ENCODE measurements at places on chromosomes 2 and 18.

GRCh38 chr2:96116879-96117533 lies 635 bp upstream of the ADRA2B start:
- peak; percentile 72 for DNase-seq

DNA sequence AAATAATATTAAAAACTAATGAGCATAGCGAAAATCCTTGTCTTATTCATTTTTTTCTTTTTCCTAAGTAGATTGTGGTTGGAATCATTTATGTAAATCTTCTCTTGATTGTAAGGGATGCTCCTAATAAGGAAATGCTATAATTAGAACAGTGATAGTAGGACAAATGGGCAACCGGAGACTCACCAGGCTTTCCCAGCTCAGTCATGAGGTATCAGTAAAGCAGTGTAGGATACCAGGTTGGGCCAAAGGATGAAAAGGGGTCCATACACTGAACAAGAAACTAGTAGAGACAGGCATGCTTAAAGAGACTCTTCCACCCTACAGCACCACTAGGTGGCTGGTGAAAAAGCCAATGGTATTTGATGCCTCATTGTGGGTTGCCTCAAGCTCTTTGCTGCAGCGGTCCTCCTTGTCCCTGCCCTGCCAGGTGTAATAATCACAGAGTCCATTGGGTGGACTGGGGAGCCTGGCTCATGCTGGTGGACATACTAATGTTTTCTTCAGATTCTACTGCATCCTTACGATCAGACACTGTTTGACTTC lies 71.4 kb upstream of the FAM98A start:
- DNase-seq: peak; percentile 9

DNA sequence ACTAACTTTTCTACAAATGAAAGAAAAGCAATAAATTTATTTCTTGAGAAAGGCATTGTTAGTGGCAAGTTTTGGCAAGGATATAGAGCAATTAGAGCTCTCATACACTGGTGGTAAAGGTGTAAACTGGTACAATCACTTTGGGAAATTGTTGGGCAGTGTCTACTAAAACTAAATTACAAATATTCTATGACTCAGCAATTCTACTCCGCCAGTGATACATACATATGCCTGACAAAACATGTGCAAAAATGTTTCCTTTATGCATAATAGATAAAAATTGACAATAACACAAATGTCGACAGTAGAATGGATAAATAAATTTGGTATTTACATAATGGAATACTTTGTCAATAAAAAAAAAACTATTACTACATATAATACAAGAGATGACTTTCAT lies 96.3 kb upstream of the SATB2 start:
- no peak for DNase-seq

- no peak for DNase-seq
These were observed 102.6 kb downstream of the DGKD start for GRCh38 chr2:233456934-233457333.

DNA sequence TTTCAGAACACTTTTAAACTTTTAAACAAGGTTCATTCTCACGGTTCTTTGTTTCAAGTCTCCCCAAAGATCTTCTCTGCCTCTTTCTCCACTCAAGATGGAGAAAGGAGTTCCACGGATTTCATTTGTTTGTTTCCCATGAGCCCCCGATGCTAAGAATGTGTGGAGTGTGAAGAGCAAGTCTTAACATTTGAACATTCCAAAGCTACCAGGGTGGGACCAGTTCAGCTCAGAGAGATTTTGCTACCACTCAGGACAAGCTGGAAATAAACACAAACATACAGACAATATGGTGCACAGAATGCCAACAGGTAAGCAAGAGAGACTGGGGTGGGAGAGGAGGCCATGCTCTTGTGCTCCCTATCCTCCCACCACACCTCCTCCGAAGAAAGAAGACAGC lies 56.7 kb downstream of the SPRED2 start:
- DNase-seq: no peak

- no peak for DNase-seq
These were observed 185.8 kb downstream of the DOK6 start for GRCh38 chr18:69586537-69586936.

GRCh38 chr2:58501371-58502160 lies 260.4 kb upstream of the FANCL start:
- no peak for DNase-seq

DNA sequence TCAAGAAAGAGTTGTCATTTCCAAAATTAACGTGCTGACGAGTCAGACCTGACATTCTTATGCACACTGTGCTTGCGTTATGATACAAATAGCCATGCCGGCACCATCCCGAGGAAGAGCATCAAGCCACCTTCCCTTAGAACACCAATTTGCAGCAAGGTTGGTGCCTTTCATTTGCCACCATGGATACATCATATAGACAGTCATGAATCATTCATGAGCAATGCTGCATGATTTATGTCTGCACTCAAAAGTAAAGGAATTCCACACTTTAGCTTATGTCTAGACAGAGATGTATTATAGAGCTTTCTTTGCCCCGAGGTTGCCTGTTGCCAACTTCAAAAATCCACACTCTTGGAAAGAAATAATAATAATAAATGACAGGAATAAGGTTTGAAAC lies 166.9 kb downstream of the VWC2L start:
- no peak for DNase-seq

DNA sequence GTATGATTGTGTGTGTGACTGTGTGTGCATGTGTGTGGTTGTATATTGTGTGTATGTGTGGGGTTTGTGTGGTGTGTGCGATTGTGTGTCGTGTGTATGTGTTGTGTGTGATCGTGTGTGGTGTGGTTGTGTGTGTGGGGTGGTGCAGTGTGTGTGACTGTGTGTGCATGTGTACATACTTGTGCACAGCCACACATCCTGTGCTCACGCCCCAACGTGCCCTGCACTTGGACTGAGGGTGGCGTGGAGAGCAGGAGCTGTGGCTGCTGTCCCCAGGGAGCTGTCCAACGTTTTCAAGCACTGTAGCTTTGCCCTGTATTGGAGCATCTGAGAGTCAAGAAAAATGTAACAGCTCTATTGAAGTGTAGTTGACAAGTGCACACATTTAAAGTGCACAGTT lies 243.2 kb upstream of the HDAC4 start:
- DNase-seq: peak; percentile 51

DNA sequence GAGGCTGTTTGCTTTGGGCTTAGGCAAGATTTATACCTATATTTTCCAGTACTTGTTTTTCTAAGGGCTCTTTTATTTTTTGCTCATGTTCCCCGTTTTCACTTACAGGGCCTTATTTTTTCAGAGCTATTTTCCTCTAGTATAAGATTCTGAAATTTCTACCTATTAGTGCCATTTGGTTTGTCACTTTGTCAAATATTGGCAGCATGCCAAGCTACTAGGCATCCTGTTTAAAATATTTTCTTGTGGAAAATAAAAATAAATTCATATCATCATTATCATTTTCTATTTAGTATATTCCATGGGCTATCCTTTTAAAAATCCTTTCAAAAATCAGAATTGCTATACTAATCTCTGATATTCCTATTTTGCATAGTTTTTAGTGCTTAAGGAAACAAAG lies 64.8 kb upstream of the CHST9 start:
- DNase-seq: no peak

DNA sequence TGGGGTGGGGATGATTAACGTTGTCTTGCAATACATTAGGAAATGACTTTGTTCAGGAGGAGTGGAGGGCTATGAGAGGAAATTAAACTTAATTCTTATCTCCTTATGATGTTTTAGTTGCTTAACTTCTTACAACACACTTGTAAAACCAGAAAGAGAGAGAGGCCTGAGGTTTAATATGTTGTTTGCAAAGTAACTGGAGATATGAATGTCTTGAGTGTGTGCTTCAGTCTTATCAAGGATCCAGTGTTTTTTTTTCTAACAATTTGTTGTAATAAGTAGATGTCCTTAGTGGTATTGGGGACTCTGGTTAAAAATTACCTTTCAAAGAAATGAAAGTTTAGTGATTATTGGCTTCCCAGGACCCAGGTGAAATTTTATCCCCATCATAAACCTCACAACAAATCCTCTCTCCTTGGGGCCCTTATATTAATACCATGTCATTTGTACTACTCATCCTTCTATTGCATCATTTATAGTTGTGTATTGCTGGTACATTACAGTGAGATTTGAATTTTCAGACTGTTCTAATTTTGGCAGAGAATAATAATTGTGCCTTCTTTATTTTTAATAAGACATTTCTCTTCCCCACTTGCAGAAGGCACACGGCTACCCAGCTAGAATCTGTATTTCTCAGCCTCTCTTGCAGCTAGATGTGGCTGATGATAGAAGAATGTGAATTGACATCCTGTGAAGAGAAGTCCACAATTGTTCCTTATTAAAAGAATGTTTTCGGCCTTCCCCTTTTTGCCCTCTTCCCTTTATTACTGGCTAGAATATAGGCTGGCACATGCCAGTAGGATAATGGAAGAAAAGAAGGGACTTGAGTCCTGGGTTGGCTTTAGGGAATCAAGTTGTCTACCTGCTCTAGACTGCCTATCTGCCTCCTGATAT lies 91.9 kb upstream of the CXCR4 start:
- DNase-seq: peak; percentile 70

DNA sequence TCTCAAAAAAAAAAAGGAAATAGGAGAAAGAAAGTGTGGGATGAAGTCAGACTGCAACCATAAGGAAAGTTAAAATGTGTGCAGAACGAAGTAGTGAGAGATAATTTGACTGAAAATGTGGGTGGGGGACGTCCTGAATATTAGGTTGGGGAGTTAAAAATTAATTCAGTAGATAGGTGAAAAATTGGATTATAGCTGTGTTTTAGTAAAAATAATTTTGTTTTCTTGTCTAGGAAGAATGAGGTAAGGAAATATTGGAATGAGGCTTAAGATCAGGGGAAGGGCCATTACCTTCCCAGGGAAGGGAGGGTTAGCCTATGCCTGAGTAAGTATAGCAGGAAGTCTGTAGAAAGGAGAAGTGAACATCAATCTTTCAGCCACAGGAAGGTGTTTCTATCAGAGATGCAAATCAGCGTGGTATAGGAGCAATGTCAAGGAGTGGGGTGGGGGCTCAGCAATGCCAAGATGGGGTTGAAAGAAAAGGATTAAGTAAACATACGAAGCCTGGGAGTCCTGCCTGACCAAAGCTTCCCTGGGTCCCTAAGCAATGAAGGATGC lies 250.9 kb downstream of the PIEZO2 start:
- peak; percentile 30 for DNase-seq

DNA sequence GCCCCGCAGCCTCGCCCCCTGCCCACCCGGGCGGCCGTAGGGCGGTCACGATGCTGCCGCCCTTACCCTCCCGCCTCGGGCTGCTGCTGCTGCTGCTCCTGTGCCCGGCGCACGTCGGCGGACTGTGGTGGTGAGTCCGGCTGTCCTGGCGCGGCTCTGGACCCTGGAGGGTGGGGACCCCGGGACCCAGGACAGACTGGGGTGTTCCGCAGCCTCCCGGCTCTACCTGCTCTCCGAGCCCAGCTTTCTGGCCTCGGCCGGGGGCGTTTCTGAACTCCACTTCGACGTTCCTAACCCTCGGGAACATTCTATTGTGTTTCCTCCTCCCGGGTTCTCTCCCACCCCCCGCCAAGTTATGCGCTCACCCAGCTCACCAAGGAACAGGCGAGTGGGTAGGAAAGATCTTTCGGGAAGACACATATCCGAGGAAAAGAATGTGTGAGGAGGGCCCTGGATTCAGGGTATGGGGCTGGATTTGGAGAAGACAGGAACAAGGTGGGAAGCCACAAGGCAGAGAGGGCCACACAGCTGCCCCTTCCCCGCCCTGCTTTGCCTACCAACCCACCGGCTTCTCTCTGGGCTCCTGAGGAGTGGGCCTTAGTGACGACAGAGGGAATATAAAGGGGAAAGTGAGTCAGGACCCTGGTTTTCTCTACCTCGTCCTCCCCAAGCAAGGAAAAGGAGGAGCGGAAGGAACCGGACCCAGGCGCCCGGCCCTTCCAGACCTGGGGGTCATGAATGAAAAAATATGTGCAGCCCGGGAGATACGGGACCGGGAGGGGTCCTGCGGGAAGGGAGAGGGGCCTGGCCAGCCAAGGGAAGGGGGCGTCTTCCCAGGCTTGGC lies 605 bp downstream of the WNT6 start:
- DNase-seq: no peak
